ENCODE measurements at places on chromosomes 16 and 17. TPM values are rescaled to one million over a fixed set of nuclear protein-coding genes. Genes with fewer than 3 reads are reported as not detected.

Gene KREMEN2
- not detected for total RNA-seq

Gene PLEKHH3
- 1.8 TPM for total RNA-seq

Gene KRTAP9-6
- not detected for total RNA-seq

Gene TNK1
- 6.5 TPM for total RNA-seq

Gene RND2
- total RNA-seq = 0.14 TPM

Gene HSD11B2
- total RNA-seq = not detected

Gene SPAG5
- total RNA-seq = 118 TPM

Gene KRTAP17-1
- total RNA-seq = not detected

Gene ITGB3
- 0.17 TPM for total RNA-seq

Gene EPX
- total RNA-seq = not detected

Gene C1QTNF8
- not detected for total RNA-seq

Gene ITGA2B
- total RNA-seq = 0.34 TPM

Gene HSD17B2
- total RNA-seq = not detected

Gene CSH2
- not detected for total RNA-seq

Data from activated naive CD8-positive, alpha-beta T cell treated with anti-CD3 and anti-CD28 coated beads, Interleukin-2, amount 10 ng/mL, durations not matched to agents 7 days and 5 days (primary cell).